ENCODE measurements at places on chromosomes 12 and 14.

DNA sequence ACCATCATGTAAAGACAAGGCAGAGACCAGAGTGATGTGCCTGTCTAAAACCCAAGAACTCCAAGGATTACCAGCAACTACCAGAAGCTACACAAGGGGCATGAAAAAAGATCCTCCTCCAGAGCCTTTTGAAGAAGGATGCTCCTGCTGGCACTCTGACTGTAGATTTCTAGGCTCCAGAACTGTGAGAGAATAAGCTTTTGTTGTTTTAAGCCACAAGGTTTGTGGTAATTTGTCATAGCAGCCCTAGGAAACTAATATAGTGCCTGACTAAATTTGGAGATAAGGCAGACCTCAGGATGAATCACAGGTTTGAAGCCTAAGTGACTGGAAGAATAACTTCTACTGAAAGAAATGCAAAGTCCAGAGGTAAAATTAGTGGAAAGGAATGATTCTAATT, 132.9 kb downstream of the CEP83 start:
- peak; percentile 92 for DNase-seq

DNA sequence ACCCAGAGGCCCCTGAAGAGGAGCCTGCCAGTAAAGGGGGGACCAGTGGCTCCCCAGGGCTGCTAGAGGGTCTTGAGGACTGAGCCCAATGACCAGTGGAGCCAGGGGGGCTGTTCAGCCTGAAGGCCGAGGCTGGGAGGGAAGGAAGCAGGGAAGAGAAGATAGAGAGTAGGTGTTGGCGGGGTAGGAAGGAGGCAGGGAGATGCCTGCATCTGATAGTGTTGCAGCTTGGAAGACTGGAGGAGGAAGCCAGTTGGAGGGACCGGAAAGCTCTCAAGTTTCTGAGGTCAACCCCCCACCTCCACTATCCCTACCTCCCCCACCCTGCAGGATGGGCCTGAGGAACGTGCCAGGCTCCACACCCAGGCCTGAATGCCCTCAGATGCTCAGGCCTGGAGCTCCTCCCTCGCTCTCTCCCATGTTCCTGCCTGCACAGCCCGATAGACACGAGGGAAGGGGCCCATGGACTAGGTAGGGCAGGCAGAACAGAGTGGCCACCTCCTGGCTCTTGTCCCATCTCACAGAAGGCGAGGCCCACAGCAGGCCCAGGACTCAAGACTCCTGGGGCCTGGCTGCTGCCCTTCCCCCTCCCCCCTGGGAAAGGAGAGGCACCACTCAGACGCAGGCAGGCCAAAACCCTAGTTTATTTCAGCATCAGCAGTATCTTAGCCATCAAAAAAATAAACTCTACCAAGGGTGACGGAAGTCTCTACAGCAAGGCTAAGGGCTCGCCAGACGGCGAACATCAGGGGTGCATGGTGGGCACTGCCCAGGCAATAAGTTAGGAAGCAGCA, 3.4 kb downstream of the CKB start:
- DNase-seq, result peak; percentile 65

GRCh38 chr14:100609941-100610391, 22.7 kb upstream of the BEGAIN start:
- no peak for DNase-seq

GRCh38 chr12:109597795-109598427, 24.3 kb downstream of the MVK start:
- DNase-seq, result peak; percentile 74

GRCh38 chr12:63940310-63941005, 96.0 kb downstream of the SRGAP1 start:
- peak; percentile 41 for DNase-seq

DNA sequence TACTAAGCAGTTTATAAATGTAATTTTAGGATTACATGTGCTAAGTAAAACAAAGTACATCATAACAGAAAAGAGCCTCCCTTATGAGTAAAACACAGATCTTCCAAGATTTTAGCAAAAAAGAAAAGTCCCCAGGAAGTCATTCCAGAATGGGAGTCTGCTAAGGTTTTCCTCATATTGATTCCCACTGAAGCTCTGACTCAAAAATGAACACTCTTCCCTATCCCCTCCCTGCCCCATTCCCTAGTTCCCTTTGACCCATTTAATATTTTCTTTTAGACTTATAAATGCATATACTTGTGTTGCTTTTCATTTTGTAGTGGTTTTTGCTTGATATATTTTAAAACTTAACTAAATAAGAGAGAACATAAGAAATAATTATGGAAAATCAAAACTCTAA, 40.1 kb downstream of the PTGER2 start:
- DNase-seq, result no peak

DNA sequence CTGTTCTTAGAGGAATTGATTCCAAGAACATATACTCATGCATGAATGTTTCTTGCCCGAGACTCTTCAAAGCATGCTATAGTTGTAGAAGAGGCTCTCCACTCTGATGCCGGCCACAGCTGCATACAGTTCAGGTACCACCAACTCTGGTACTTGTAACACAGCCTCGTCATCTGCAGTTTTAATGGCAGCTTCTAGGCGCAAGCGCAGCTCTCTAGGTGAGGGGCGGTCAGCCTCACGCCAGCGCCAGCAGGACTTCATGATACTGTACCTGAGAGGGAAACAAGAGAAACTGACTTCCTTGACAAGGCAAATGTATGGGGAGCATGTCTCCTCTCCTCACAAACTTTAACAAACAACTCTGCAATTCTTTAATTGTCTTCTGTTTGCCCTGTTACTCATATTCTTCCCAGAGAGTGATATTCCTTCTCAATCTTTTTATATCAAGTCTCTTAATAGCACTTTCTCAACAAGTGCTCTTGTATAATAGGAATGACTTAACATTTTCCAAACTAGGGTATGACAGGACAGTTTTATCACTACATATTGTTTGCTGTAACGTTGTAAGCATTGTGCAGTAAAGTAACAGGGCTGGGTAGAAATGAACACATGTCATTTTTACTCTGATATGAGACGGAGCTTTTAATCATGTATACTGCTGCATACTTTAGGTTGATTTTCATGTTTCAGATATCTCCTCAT, 6.8 kb upstream of the MAGOHB start:
- DNase-seq, result no peak

DNA sequence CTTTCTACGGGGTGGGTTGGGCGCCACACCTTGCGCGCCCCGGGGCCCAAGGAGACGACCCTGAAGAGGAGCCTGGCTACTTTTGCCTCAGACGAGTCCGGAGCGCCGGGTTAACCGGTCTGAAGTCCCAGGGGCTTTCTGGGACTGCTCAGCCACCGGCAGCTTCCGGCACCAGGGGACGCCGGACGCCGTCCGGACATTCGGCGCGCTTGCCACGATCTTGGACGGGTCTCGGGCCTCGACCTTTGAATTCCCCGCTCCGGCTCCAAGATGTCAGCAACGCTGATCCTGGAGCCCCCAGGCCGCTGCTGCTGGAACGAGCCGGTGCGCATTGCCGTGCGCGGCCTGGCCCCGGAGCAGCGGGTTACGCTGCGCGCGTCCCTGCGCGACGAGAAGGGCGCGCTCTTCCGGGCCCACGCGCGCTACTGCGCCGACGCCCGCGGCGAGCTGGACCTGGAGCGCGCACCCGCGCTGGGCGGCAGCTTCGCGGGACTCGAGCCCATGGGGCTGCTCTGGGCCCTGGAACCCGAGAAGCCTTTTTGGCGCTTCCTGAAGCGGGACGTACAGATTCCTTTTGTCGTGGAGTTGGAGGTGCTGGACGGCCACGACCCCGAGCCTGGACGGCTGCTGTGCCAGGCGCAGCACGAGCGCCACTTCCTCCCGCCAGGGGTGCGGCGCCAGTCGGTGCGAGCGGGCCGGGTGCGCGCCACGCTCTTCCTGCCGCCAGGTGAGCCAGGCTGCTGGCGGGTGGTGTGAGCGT, at the start of gene ACOT4:
TSS of gene ACOT4 (plus strand) at position 184 of the 760 bp plus-strand sequence. CDS start at position 271, 87 bp downstream.
- no peak for DNase-seq

GRCh38 chr12:52344111-52344510, 22.9 kb upstream of the KRT83 start:
- DNase-seq, result no peak

- no peak for DNase-seq
Observed at GRCh38 chr14:53437858-53438257, 284.7 kb upstream of the DDHD1 start.

GRCh38 chr14:38138473-38139138, 69.1 kb upstream of the SSTR1 start:
- peak; percentile 44 for DNase-seq

DNA sequence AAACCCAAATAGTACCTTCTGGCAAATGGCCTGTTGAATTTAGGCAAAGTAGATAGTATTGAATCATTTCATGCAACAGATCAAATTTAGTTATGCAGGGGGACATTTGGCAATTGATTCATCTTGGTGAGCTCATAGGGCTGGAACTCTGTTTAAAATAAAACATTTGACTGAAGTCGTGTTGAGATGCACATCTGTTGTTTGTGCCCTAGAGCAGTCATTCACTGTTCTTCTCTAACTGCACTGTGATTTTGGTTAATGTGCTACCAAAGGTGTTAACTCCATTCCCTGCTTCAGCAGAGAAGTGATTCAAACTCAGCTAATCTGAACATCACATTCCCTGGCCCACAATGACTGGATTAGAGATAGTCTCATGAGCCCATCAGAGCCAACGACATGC, 44.0 kb upstream of the CSRP2 start:
- no peak for DNase-seq

DNA sequence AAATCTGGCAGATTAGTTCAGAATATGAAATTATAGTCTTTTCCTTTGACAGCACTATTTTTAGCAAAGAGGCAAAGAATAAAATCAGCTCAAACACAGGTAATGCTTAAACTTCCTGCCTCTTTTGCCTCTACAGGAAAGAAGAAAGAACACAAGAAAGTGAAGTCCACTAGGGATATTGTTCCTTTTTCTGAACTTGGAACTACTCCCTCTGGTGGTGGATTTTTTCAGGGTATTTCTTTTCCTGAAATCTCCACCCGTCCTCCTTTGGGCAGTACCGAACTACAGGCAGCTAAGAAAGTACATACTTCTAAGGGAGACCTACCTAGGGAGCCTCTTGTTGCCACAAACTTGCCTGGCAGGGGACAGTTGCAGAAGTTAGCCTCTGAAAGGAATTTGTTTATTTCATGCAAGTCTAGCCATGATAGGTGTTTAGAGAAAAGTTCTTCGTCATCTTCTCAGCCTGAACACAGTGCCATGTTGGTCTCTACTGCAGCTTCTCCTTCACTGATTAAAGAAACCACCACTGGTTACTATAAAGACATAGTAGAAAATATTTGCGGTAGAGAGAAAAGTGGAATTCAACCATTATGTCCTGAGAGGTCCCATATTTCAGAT, 17.4 kb downstream of the TMPO start:
- peak; percentile 42 for DNase-seq

GRCh38 chr12:46533723-46534122, 161.2 kb upstream of the SLC38A2 start:
- DNase-seq, result no peak

GRCh38 chr12:42407306-42407705, 81.3 kb downstream of the PPHLN1 start:
- DNase-seq, result peak; percentile 5
